ENCODE measurements at places on chromosomes 12 and 14. TPM values are rescaled to one million over a fixed set of nuclear protein-coding genes. Genes with fewer than 3 reads are reported as not detected.

- no peak for DNase-seq
Observed at GRCh38 chr14:23147676-23148075, 28.6 kb upstream of the CEBPE start.

CLEC2A gene
- not detected for polyA plus RNA-seq

NRXN3 gene
- 7.2 TPM for polyA plus RNA-seq

DLK1 gene
- 32.2 TPM for polyA plus RNA-seq

GRCh38 chr14:101585211-101585610 is 23.9 kb downstream of the DIO3 start:
- DNase-seq = no peak

GRCh38 chr14:72553656-72554055 is 340.2 kb downstream of the DPF3 start:
- DNase-seq = no peak

NGB gene
- 0.07 TPM for polyA plus RNA-seq

SCN8A gene
- polyA plus RNA-seq = 2.6 TPM

HNF1A gene
- 0.22 TPM for polyA plus RNA-seq

DNA sequence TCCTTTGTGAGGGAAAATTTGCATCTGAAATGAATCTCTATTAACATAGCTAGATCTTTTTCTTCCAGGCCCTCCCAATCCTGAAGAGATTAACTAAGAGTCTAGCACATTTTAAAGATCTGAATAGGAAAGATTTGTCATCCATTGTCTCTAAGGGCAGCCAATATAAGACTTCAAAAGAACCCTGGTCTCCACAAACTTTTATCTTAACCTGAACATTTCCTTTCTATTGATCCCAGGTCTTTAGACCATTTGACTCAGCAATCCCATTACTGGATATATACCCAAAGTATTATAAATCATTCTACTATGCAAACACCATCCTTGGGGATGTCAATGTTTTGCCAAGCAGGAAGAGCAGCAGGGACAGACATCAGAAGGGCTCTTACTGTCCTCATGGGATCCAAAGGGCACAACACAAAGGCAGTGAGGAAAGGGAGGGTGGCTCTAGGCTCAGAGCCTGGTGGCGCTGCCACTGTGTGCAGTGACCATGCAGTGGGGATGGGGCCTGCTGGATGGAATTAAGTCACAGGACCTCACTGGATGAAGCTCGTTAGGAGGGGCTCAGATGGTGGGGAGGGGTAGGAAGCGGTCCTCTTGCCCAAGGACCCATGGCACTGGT is 12.7 kb upstream of the BDKRB2 start:
- DNase-seq = no peak

GRCh38 chr12:30012816-30013450 is 229.2 kb upstream of the TMTC1 start:
- no peak for DNase-seq

Measured in left renal pelvis (tissue), 4 donors.